Activated CD4-positive, alpha-beta T cell treated with anti-CD3 and anti-CD28 coated beads for 4 hours (primary cell): ENCODE measurements at places on chromosomes 2 and 18.

DNA sequence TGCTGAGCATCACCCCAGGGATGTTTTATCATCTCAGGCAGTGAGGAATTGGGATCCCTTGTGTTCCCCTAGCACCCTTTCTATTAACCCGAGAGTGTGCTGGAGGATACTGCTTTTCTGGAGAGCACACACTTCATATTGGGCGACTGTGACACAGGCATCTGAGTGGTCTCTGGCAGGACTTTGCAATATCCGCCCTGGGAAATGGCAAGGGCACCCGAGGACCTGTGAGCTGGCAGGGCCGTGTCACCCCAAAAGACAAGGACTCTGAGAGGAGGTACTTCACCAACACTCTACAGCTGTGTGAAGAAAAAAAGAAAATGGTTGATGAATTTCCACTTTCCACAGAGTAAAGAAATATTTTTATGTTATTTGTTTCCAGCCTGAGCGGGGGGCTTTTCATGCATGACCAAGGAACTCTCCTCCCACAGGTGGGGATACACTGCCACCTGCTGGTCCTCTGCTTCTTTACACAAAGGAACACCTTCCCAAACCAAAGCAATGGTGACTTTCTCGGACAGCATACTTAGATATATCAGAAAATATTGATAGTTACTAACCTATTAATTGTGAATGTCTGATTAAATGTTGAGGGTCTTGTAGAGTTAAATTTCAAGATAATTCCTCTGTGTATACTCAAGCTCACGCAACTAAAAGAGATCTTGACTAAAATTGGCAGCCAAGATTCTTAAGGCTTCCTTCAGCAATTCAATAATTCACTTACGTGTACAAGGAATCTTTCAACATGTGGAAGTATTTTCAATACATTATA is 45.9 kb upstream of the REG3G start:
- DNase-seq = no peak

- no peak for DNase-seq
These were observed 23.0 kb downstream of the TCF7L1 start for GRCh38 chr2:85156153-85156552.

DNA sequence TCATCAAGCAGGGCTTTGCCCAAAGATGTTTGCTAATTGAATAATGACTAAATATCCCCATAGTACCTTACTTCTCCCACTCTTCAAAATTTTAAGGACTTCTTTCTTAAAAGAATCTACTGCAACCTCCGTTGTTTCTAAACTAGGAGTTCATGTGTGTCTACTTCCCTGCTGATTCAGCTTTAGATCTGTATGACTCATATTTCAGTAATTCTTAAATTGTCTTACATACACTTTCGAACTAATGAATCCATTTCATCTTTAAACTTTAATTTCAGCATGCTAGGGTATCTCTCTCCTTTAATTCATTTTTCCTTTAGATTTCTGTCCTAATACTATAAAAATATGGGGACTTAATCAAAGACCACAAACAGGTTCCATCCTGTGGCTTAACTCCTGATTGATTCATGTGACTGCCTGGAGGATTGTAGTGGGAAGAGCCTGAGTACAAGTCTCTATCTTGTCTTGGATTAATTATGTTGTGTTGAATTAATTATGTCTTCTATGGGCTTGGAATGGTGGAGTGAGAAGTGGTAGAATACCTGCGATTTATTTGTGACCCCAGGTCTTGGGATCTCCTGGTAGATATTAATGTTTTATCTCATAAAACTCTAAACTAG is 24.9 kb upstream of the COL5A2 start:
- no peak for DNase-seq

GRCh38 chr2:112004253-112004645 is 50.8 kb upstream of the TMEM87B start:
- DNase-seq = no peak

- DNase-seq = no peak
These were observed 176.2 kb downstream of the CYP26B1 start for GRCh38 chr2:71971493-71971892.

DNA sequence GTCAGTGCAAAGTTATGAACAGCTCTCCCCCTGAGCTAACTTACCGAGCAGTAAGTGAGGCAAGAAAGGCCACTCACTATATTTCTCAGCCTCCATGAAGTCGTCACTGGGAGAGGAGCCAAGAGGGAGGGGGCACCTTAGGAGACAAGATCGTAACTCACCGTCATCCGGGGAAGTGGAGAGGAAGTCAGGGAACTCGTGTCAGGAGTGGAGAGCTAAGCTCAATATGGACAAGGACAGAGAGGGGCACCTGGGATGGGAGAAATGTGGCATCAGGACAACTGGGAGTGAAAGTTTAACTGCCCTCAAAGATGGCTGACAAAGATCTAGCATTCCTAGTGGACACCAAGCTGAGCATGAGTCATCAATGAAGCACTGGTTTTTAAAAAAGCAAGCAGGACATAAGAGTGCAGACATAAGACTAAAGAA is 37.1 kb downstream of the BCL11A start:
- DNase-seq = no peak

- no peak for DNase-seq
These were observed 208.4 kb downstream of the HDAC4 start for GRCh38 chr2:239192456-239192855.

- no peak for DNase-seq
These were observed 1044.4 kb upstream of the CNTNAP5 start for GRCh38 chr2:122980671-122981070.

- DNase-seq = no peak
These were observed 71.0 kb downstream of the STPG4 start for GRCh38 chr2:47083886-47084687.

DNA sequence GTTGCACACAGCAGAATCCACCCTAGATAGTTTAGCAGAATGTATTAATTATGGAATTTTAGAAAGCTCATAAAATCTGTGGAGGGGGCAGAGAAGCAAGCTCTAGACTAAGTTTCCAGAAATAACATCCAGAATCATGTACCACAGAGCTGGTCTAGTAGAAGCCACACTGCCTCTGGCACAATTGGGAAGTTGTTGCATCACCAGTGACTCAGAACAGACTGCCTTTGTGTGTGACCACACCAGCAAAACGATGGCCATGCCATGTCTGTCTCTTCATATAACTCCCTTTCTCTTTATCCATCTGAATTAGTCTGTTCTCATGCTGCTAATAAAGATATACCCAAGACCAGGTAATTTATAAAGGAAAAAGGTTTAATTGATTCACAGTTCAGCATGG is 158.9 kb downstream of the CCDC148 start:
- no peak for DNase-seq

GRCh38 chr2:69773206-69773605 is 31.3 kb downstream of the ANXA4 start:
- no peak for DNase-seq

DNA sequence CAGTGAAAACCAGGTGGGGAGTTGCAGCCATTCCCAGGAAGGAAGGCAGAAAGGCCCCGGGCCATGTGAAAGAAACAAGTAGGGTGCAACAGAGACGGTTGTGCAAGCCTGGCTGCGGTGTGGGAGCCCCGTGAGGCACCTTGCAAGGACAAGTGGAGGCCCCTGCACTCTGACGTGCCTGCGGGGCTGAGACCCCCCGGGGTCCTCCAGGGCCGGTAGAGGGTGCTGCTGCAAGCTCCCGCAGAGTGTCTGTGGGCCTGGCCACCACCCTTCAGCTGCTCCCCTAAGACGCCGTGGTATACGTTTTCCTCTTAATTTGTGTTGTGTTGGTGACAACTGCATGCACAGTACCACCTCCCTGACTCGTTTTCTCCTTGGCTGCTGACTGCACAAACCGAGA is 27.4 kb upstream of the MC5R start:
- DNase-seq = no peak

DNA sequence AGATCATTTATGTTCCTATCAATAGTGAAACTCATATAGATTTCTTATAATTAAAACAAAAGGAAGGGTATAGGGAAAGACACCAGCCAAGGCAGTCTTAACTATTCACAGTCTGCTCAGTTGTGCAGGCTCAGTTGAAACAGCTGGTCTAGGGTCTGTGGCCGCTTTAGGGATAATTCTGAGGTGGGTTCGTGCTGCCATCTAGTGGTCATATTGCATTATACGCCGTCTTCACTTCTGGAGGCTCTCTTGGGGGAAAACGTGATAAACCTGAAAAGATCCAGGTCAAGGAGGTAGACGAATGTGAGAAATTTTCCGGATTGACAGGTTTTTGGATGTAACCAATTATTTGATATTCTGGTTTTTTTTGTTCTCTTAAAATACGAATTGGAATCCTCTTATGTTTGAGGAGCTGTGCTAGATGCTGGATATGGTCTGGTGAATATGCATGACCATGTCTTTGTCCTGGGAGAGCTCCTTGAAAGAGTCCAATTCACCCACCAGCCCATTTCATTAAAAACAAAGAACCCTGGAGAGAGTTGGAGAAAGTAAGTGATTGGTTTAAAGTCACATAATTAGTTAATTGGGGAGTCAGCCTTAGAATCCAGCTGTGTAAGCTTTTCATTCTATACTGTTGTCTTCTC is 492.4 kb downstream of the PLCL1 start:
- DNase-seq = peak; percentile 63

DNA sequence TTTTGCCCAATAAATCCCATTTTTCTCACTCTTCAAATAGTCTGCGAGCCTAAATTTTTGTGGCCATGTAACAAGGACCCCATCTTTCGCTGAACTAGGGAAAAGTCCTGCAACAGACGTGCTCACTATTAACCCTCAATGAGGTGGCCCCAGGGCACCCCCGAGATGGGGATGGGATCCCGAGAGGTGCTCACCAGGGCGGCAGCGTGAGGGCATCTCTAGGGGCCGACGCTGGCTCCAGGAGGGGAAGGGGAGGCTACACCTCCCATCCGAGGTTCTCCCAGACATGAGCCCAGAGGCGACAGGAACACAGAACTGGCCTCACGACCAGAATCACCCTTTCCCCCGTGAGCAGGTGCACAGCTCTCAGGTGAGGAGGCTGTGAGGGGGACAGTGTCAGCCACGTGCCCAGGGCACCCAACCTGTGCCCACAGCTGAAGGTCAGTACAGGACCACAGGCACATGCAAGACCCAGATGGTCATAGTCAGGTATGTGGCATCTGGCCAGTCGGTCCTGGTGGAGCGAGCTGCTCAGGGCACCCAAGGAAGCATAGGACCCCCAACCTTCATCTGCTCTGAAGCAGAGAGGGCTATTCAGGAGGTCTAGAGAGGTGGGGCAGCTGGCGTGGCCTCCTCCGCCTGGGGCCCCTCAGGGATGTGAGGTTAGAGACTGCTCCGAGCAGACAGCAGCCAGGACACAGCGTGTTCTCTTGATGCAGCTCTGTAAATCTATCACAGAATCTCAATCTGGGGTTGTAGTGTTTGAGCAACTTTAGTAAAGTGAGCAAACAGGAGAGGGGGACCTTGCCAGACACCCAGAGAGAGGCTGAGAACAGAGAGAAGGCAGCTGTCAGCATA is 62.8 kb downstream of the PXDN start:
- DNase-seq = no peak

DNA sequence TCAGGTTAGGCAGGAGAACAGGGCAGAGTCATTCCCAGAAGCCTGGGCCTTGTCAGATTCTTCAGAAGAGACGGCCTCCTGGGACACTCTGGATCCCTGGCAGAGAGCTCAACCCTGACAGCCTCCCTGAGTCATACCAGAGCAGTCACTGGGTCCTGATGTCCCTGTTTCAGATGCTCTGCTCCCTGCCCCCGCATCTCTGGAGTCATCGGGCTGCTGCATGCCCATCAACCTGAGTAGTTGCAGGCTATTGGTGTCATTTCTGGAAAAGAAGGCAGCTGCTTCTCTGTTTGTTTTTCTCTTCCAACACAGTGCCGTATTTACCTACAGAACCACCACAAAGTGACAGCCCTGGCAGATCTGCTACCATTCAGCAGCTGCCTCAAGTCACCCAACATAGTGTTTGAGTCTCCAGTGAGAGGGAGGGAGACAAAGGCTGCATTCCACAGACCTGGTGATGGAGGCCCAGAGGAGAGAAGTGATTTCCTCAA is 145.1 kb downstream of the B3GNT2 start:
- DNase-seq = no peak

DNA sequence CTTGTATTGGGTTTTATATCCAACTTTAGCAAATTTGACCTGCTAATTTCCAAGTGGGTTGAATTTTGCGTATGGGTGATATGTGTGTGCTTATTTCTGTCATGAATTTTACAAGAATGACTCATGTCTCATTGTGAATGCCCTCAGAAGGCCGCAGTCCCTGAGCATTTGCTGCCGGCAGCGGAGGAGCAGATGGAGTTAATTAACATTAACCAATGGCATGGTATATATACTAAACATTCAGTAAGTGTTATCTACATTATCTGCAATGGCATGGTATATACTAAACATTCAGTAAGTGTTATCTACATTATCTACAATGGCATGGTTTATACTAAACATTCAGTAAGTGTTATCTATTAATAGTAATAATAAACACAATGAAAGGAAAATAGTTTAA is 90.1 kb downstream of the DOK6 start:
- no peak for DNase-seq

DNA sequence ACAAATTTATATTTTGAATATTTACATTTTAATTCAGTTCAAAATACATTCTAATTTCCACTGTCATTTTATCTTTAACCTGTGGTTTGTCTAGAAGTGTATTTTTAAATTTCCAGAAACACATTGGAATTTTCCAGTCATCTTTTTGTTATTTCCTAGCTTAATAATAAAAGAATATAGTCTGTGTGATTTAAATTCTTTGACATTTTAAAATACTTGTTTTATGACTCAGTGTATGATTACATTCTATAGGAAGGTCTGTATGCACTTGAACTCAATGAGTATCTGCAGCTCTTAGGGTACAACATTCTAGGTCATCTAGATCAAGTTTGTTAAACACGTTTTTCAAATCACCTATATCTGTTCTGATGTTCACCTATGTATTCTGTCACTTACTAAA is 88.3 kb upstream of the MBOAT2 start:
- no peak for DNase-seq

DNA sequence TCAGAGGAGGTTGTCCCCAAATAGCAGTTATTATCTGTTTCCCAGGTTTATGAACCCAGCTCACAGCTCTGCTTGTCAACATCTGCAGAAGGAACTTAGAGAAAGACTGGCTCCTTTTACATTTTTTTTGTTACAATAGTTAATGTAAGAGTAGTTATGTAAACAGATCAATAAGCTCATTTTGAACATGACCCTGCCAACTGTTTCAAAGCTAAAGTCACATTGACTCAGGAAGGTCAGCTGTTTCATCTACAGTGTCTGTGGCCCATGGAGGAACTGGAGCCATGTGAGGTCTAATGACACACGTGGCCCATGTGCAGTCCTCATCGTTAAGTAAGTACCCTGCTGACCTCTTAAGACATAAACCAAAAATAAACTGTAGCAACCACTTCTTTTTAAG is 97.1 kb downstream of the SH3RF3 start:
- no peak for DNase-seq

- DNase-seq = peak; percentile 74
These were observed at the start of gene MBP for GRCh38 chr18:77132369-77133050. Gene MBP, minus strand, starts transcription at chr18:77132783. Its CDS starts 27,522 bp downstream, at chr18:77105261.

GRCh38 chr18:77329651-77330050 is 80.0 kb downstream of the GALR1 start:
- DNase-seq = no peak

GRCh38 chr2:33577084-33577483 is 22.0 kb downstream of the FAM98A start:
- no peak for DNase-seq

- no peak for DNase-seq
These were observed 53.2 kb downstream of the USP14 start for GRCh38 chr18:211582-211981.

GRCh38 chr2:128134573-128134972 is 43.6 kb downstream of the UGGT1 start:
- DNase-seq = no peak
